ENCODE measurements at places on chromosomes 4 and X.

DNA sequence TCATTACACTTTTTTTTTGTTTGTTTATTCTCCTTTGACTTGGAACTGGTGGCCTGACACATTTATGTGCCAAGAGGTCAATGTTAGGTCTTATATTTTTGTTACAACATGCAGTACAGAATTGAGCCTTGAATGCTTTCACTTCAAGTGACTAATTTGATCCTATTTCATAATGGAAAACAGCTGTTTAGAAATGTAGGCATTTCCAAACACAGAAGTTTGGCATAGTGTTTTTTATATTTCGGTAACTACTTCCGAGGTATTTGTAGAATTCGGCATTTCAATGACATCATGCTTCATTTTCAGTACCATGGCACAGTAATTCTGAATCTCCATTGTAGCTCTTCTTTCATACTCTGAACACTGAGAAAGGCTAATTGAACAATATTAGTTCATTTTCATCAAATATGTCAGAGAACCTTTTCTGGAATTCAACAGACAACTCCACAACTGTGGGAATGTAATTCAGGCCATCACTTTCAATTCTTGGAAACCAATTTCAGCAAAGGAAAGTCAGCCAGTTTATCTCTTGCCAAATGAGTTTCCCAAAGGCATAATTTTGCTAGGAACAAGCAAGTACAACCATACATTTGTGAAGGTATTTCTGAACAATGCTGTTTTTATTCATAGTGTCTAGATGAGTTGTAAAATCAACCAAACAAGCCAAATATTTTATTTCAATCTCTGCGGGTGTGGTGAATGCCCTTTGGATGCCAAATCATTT lies 11.4 kb downstream of the FAM120C start:
- no peak for DNase-seq

DNA sequence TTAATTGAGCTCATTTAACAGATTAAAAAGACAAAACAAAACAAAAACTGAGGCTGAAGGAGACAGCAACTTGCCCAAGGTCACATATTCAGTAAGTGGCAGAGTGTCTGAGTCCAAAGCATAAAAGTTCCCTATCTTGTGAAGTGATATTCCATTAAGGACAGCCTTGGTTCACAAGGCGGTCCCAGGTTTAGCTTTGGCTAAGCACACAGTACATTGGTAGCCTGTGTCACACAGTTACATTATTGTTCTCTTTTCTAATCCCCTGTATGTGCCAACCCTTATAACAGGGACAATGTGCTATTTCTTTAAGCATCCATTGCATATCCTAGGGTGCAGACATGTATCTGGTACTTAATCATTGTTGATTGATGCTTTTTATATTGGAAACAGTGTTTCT lies 139.9 kb downstream of the NPNT start:
- no peak for DNase-seq

DNA sequence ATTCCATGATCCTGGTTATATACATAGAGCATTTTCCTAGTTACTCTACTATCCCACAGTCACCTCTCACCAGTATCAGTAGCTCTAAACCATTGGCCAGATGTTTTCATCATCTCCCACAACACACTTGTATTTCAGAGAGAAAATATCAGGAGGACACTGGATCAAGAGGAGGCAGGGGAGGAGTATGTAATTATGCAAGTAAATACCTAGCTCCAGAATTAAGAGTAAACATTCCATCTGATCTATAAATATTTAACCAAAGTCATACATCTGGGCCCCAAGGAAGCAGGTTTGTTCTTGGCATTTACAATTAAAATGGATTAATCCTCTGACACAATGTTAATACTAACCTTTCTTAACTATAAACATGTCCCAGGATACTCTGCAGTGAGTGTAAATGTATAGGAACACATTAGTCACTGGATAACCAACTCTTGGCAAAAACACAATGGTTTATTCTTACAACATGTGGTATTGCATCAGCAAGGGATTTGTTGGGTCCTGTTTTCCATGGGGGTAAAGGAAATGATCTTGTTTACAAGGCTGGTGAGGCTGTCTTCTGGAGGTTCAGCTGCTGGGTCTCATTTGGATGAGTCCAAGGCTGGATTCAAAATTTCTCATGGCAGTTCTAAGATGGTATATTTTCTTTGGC lies 170.1 kb downstream of the ATG4A start:
- DNase-seq: no peak

DNA sequence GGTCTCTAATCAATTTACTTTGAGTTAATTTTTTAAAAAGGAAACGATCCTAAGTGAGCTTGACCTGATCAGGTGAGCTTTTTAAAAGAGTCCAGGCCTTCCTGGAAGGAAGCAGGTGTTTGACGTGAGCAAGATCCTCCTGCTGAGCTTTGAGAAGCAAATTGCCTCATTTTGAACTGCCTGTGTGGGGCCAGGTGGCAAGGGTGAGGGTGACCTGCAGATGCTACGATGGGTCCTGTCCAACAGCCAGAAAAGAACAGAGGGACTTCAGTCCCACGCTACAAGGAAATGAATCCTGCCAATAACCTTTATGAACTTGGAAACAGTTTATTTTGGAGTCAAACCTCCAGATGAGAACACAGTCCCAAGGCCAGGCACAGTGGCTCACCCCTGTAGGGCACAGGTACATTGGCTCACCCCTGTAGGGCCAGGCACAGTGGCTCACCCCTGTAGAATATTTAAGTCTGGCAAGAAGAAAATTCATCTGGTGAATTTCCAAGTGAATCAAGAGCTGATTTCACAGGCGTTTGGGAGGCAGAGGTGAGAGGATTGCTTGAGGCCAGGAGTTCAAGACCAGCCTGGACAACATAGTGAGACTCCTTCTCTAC lies 58.1 kb downstream of the CASP3 start:
- DNase-seq: no peak

- no peak for DNase-seq
Measured at GRCh38 chr4:79502081-79502480, 94.1 kb upstream of the GK2 start.

DNA sequence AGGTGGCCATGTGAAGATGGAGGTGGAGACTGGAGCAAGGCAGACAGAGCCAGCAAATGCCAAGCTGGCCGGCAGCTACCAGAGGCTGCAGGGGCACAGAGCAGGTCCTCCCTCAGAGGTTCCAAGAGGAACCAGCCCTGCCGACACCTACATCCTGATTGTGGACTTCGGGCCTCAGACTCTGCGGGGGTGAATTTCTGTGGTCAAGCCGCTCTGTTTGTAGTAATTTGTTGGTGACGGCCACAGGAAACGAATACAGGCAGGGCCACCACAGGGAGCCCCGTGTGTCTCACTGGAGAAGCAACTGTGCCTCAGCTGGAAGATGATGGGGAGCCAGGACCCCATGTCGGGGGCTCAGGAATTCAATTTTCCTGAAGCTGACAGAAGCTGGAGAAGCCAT lies 28.3 kb downstream of the ZFYVE28 start:
- no peak for DNase-seq

- no peak for DNase-seq
Measured at GRCh38 chr4:142314686-142315085, 531.4 kb downstream of the INPP4B start.

- no peak for DNase-seq
Measured at GRCh38 chrX:129976441-129976840, 6.0 kb upstream of the BCORL1 start.

DNA sequence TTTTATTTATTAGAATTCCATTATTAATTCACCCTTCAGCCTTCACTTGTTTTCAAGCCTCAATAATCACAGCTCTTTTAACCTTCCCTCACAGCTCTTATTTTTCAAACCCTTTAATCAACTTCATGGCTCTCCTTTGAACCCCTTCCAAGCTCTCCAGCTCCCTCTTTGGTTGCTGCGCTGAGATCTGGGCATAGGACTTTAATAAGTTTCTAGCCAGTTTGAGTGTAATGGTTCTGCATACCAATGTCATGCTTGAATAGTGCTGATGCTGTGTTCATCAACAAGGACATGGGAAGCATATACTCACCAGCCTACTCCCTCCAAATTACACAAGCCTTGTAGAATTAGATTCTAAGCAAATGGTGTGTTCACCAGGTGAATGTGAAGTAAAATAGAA lies 3.5 kb upstream of the RNF212 start:
- no peak for DNase-seq

GRCh38 chr4:181157647-181158046 lies 1085.6 kb upstream of the TENM3 start:
- DNase-seq: no peak

- no peak for DNase-seq
Measured at GRCh38 chr4:80221161-80221560, 23.9 kb downstream of the PRDM8 start.

- no peak for DNase-seq
Measured at GRCh38 chr4:186132577-186133242, 28.2 kb downstream of the FAM149A start.

- no peak for DNase-seq
Measured at GRCh38 chr4:72564789-72565188, 4.2 kb downstream of the ADAMTS3 start.

DNA sequence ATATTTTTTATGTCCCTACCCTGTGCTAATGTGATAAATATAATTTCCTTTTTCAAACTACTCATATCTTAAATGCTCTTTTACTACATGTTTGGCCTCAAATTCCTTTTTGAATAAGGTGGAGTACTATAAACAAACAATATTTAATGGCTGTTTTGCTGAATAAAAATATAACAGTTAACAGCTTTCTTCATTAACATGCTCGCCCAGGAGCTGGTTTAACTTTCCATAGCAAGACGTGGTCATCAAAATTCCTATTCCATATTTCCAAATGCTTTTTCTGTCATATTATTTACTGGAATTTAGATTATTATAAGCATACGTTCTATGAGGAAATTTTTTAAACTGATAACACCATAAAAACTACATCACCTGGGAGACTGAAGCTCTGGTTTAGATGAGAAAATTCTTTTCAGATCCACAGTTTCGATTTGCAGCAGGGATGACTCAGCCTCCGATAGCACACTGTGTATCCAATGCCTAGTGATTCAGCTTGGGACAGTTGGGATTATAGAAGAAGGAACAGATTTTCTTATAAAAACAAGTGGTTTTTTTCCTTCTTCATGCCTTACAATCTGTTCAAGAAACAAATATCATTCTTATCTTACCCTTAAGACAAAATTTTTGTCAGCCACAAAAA lies 129.1 kb downstream of the FBXO8 start:
- no peak for DNase-seq

GRCh38 chr4:122548886-122549630 lies 71.8 kb downstream of the IL21 start:
- DNase-seq: no peak

DNA sequence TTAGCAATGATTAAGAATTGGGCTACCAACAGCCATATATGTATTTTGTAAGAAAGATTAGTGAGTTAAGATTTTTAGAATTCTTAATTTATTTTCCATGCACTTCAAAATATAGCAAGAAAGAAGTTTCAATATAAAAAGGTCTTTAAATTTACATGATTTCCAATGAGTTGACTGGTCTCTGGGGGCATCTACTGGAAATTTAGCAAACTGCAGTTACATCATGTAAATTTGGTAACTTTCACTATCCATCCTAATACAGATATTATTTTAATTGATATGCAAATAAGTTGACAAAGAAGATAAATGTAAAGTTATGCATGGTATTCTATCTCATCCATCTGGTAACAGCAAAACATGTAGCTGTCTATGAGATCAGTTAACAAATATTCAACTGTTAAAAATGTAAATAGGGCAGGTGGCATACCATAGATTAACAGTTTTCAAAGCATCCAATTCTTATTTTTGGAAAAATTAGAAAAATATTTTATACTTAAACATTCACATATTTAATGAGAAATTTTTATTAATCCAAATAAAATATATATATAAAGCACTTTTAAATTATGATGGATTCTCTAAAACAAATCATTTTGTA lies 29.1 kb downstream of the TTC29 start:
- DNase-seq: no peak
